ENCODE measurements at places on chromosomes 3 and 15.

DNA sequence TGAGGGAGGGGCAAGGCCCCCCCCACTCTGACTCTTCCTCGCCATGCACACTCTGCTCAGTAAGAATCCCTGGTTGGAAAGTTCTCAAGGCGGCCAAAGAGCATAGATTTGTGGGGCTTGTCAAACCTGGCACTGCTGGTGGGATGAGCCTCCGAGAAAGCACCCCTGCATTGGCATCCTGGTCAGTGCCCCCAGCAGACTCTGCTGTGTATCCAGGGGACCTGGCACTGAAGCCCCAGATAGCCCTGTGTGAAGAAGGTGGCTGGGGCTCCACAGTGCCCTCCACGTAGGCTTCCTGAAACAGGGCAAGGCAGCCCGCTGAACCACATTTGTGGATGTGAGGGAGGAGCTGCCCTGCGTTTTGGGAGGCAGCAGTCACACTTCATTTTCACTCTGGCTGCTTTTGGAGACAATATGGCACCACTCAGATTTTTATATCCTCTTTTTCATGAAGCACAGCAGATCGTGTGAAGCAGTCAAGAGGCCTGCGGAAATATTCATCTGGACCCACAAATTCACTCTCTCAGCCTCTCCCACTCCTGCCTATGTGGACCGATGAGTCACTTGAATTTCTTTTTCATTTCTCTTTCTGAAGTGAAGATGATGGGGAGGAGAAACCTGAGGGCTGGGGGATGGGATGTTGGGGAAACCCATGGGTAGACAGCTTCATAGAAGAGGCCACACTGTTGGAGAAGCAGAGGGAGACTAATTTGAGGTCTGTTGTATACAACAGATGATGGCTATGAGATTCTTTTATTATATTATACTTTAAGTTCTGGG lies 88.7 kb upstream of the BCL6 start:
- ATAC-seq = peak; percentile 62

GRCh38 chr3:76038949-76039348 lies 253.6 kb upstream of the ZNF717 start:
- ATAC-seq = no peak

DNA sequence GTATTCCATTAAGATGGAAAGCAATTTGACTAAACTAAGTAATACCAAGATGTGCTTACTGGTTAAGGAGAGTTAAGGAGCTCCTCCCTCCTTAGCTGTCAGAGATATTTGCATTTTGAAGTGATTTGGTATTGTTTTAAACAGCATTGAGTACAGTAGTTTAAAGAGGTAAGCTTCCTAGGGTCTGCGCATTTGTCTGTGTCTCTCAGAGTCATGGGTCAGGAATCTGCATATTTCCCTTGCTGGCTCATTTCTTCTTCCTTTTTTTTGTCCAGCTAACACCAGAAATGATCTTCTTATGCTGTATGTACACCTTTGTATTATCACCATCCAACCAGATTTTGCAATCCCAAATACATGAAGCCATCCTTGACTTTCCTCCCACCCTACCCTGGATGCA lies 163.0 kb upstream of the BFSP2 start:
- ATAC-seq = no peak

- no peak for ATAC-seq
Observed at GRCh38 chr15:100651253-100651652, 48.9 kb downstream of the ASB7 start.

DNA sequence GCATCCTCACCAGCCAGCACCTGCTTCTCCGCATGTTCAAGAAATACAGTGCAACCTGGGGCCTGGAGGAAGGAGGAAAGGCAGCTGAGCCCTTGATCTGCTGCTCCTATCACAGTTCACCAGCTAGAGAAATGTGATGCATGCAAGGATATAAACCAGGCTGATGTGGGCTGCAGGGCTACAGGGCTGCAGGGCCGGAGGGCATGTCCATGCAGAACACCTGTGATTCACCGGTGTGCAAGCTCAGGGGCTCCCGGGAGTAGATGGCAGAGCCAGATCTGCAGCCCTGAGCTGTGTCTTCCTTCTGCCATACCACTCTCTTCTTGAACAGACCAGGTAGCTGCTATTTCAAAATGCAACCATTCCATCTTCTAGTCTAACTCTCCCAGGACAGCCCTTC lies 84.9 kb downstream of the HMG20A start:
- no peak for ATAC-seq

- ATAC-seq = no peak
Observed at GRCh38 chr3:44065311-44066094, 176.2 kb upstream of the TOPAZ1 start.

DNA sequence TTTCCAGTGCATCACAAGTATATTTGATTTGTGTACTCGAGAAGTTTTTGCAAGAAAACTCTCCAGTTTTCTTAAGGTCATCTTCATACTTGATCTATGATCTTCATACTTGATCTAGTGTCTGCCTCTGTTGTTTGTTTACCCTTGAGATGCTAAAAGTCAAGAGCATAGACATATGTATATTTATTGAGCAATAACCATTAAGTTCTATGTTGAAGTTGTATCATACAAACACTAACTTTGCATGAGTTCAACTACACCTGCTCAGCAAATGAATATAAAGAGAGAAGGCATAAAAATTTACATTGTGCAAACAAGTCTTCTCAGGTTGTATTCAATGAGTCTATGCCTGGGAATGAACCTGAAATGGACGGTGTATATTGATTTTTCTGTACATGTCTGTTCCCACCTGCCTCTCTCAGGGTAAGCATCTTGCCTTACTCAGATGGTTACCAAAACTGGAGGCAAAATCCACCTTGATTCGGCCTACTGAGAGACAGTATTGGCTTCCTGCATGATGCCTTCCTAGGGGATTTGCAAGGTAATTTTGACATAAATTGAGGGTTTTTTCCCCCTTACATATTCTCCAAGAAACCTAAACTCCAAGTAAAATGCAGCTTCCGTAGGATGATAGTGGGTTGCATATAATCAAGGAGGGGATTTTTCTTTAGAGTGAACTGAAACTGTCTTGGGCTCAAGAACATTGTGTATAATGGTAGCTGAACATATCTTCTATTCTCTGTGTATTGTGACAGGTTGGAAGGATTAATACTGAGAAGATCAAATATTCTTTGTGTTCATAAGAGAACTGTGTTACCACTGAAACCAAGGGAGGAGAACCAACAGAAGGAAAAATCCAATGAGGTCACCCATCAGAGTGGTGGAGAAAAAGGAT lies 110.4 kb downstream of the FILIP1L start:
- ATAC-seq = no peak

- ATAC-seq = no peak
Observed at GRCh38 chr15:40695469-40695890, 506 bp downstream of the RAD51 start.

Data from activated CD4-positive, CD25-positive, alpha-beta regulatory T cell treated with anti-CD3 and anti-CD28 coated beads, Interleukin-2, amount 50 U/mL, for 24 hours (primary cell).